Left ventricle myocardium inferior (tissue), 1 donor: ENCODE measurements at places on chromosomes 16 and 17. TPM values are rescaled to one million over a fixed set of nuclear protein-coding genes. Genes with fewer than 3 reads are reported as not detected.

GRCh38 chr16:81661082-81661481 lies 118.0 kb upstream of the PLCG2 start:
- H3K4me1 ChIP-seq, result no peaks in the 10 kb centered on the region
- H3K27me3 ChIP-seq, result no peaks in the 10 kb centered on the region

DNA sequence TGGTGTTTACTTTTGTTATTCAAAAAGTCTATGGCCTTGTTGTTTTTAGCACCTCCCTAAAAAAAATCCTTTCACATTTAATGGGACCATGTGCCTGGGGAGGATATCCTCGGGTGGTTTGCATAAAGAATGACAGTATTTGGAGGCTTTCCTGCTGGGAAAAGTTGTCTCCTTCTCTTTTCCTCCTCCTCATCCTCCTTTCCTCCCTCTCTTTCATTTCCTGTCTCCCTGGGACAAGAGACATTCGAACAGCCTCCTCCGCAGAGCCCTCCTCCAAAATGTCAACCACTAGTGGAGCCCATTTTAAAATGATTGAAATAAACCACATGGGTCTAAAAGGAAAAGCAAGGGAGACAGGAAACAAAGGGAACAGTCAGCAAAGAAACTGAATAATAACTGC lies 67.4 kb downstream of the MYH13 start:
- DNase-seq, result no peak
- H3K4me1 ChIP-seq, result no peaks in the 10 kb centered on the region
- no peak overlapping the region for H3K4me3 ChIP-seq
- H3K27me3 ChIP-seq, result peaks cover 23% of the 10 kb centered on the region
- no peaks in the 10 kb centered on the region for H3K36me3 ChIP-seq

GRCh38 chr16:65136681-65137080 lies 14.8 kb upstream of the CDH11 start:
- H3K4me1 ChIP-seq, result no peaks in the 10 kb centered on the region
- no peaks in the 10 kb centered on the region for H3K36me3 ChIP-seq
- H3K27ac ChIP-seq, result no peak overlapping the region
- H3K4me3 ChIP-seq, result no peak overlapping the region
- H3K27me3 ChIP-seq, result no peaks in the 10 kb centered on the region
- DNase-seq, result no peak

GRCh38 chr16:27426423-27427408 lies 24.7 kb downstream of the IL21R start:
- H3K4me3 ChIP-seq, result no peak overlapping the region
- DNase-seq, result no peak
- no peaks in the 10 kb centered on the region for H3K4me1 ChIP-seq
- H3K36me3 ChIP-seq, result no peaks in the 10 kb centered on the region
- H3K27me3 ChIP-seq, result peaks cover 52% of the 10 kb centered on the region
- no peak overlapping the region for H3K27ac ChIP-seq

- H3K4me1 ChIP-seq, result peaks cover 20% of the 10 kb centered on the region
- H3K4me3 ChIP-seq, result no peak overlapping the region
- no peak for DNase-seq
- H3K27ac ChIP-seq, result peak overlapping the region; percentile 33
- H3K27me3 ChIP-seq, result no peaks in the 10 kb centered on the region
These were observed 110.1 kb upstream of the SMURF2 start for GRCh38 chr17:64771980-64772844.

- H3K36me3 ChIP-seq, result no peaks in the 10 kb centered on the region
- no peak for DNase-seq
- peaks cover 6% of the 10 kb centered on the region for H3K4me1 ChIP-seq
- peaks cover 18% of the 10 kb centered on the region for H3K27me3 ChIP-seq
- no peak overlapping the region for H3K4me3 ChIP-seq
These were observed 678 bp upstream of the GH1 start for GRCh38 chr17:63919311-63919723.

- H3K27ac ChIP-seq, result no peak overlapping the region
- no peaks in the 10 kb centered on the region for H3K27me3 ChIP-seq
- no peak overlapping the region for H3K4me3 ChIP-seq
- peaks cover 13% of the 10 kb centered on the region for H3K4me1 ChIP-seq
- no peaks in the 10 kb centered on the region for H3K36me3 ChIP-seq
These were observed 64.8 kb downstream of the VAT1L start for GRCh38 chr16:77853161-77853560.

DNA sequence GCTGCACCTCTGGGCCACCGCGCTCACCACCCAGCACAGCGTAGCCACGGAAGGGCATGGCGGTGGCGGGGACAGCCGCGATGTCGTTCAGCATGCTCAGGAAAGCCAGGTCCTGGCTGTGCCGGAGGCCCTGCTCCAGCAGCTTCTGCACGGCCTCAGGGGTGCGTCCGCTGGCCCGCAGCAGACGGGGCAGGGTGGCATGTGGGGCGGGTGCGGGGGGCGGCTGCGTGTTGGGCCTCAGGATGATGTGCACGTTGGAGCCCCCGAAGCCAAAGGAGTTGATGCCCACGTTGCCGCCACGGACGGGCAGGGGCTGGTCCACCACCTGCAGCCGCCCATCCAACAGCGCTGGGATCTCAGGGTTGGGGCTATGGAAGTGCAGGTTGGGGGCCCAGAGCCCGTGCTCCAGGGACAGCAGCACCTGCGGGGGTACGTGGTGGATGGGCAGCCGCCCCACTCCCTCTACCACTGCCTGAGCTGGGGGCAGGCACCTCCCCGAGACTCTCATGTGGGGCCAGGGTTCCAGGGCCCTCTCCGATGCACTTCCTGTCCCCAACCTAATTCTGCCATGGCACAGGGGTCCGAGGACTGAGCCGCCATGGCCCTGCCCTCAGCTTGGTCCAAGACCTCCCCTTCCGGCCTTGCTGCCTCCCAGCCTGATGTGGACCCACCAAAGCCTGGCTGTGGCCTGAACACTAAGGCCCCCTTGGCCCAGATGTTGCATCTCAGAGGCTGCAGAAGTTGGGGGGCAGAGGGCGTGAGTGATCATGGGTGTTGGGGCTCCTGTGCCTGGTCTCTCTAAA lies 6.6 kb downstream of the FASN start:
- H3K4me3 ChIP-seq, result no peak overlapping the region
- peaks cover 5% of the 10 kb centered on the region for H3K4me1 ChIP-seq

DNA sequence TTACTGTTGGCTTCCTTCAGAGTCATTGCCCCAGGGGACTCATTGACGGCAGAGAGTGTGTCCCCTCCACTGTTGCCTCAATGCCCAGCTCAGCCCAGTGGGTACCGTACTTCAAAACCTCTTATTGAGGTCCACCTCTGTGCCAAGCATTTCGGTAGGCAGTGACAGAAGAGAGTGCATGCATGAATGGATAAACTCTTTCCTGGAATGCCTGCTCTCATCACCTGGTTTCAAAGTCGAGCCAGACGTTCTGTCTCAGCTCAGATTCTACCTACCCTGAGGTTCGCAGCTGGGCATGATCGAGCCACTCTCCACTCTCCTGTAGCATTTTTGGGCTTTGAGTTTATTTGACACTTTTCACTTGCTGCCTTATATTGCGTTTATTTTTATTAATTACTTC lies 647.0 kb downstream of the MAF start:
- DNase-seq, result no peak
- no peak overlapping the region for H3K27ac ChIP-seq
- H3K4me3 ChIP-seq, result no peak overlapping the region
- H3K4me1 ChIP-seq, result no peaks in the 10 kb centered on the region
- H3K36me3 ChIP-seq, result no peaks in the 10 kb centered on the region

Gene KRT23
- total RNA-seq, result 0.33 TPM

Gene KRTAP9-8
- total RNA-seq, result not detected

Gene SMPD3
- 0.16 TPM for total RNA-seq

Gene ANKFN1
- total RNA-seq, result not detected

Gene MPP2
- 12.1 TPM for total RNA-seq

Gene ARL5C
- not detected for total RNA-seq

Gene CPHXL2
- not detected for total RNA-seq
